T-cell (primary cell): ENCODE measurements at places on chromosomes 4 and X. TPM values are rescaled to one million over a fixed set of nuclear protein-coding genes. Genes with fewer than 3 reads are reported as not detected.

DNA sequence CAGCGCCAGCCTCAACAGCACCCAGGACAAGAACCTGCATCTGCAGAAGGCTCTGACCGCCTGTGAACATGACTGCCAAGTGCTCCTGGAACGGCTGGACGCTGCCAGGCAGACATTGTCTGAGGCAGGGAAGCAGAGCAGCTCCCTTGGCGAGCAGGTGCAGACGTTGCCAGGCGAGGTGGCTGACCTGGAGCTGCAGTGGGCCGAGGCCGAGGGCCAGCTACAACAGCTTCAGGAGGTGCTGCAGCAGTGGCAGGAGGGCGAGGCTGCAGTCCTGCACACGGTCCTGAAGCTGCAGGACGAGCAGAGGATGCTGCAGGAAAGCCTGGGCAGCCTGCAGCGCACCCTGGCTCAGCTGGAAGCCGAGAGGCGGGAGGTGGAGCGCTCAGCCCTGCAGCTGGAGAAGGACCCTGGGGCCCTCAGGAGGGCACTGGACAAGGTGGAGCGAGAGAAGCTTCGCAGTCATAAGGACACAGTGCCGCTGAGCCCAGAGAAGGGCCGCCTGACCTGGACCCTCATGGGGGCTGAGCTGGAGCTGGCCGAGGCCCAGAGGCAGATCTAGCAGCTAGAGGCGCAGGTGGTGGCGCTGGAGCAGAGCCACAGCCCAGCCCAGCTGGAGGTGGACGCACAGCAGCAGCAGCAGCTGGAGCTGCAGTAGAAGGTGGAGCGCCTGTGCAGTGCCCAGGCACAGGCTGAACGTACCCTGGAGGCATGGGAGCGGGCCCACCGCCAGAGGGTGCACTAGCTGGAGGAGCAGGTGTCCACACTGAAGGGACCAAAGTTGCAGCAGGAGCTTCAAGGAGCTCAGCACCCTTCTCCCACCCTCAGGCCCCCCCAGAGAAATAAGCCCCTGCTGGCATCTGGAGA, 16.4 kb downstream of the SMIM10L2A start:
- no peak for DNase-seq

- DNase-seq: no peak
These were observed 692.5 kb downstream of the CENPC start for GRCh38 chr4:66852843-66853242.

DNA sequence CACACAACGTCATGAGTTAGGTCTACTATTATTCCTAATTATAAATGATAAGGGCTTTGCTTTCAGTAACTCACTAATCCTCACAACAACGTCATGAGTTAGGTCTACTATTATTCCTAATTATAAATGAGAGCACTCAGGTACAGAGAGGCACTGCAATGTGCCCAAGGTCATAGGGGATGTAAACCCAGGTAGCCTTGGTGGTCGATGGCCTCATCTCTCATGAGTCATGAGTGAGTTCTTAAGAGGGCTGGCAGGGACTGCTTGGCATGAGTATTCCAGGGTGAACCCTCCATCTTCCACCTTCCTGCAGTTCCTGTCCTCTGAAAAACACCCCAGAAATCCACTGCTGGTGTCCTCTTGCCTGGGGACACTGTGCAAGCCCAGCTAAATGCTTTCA, 317.1 kb downstream of the STK32B start:
- no peak for DNase-seq

The AMTN gene
- total RNA-seq: not detected

DNA sequence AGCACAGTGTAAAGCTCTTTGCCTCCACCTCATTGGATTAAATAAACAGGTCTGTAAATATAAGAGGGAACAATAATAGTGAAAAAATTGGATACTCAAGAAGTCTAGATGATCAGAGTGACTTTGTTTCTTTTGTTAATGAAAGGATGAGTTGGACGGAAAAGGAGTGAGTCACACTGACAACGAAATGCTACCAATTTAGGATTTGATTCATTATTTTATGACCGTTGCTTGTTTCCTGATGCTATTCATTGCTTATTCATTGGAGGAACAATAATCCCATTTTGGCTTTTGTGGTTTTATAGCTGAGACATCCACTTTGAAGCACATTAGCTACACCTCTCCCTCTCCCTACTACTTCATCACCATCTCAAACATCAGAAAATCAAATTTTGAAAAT, 74.4 kb upstream of the DYNLT3 start:
- no peak for DNase-seq
